HAP-1 (cell line): ENCODE measurements at places on chromosomes 3 and 15.

GRCh38 chr15:57867970-57868798 is 161.7 kb downstream of the POLR2M start:
- DNase-seq: no peak

- no peak for DNase-seq
Measured at GRCh38 chr3:72275331-72275751, 490.4 kb upstream of the PROK2 start.

DNA sequence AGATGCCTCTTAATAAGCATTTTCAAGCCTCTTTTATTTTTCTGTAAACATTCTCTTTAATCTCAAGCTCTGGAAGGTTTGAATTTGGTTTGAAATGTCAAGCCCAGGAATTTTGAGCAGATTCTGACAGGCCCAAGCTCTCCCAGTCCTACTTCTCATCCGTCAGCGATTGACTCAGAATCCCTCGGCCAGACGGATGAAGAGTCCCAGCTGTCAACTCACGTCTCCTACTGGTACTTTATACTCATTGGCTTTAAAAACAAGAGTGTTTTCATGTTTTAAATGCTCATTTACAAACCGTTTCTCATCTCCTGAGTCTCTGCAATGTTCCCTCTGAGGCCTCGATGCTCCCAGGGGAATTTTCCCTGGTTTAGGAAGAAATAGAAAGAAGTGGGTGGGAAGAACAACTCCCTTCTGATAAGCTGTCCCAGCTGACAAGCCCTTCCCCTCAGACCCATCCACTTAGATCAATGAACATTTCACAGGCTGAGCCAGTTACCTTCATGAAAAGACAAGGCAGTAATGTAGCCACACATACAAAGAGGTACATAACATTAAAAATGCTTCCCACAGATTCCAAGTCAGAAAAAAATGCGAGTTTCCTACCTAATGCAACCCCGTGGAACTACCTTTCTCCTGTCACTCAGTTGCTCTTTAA is 478.2 kb upstream of the DPH6 start:
- DNase-seq: peak; percentile 31

DNA sequence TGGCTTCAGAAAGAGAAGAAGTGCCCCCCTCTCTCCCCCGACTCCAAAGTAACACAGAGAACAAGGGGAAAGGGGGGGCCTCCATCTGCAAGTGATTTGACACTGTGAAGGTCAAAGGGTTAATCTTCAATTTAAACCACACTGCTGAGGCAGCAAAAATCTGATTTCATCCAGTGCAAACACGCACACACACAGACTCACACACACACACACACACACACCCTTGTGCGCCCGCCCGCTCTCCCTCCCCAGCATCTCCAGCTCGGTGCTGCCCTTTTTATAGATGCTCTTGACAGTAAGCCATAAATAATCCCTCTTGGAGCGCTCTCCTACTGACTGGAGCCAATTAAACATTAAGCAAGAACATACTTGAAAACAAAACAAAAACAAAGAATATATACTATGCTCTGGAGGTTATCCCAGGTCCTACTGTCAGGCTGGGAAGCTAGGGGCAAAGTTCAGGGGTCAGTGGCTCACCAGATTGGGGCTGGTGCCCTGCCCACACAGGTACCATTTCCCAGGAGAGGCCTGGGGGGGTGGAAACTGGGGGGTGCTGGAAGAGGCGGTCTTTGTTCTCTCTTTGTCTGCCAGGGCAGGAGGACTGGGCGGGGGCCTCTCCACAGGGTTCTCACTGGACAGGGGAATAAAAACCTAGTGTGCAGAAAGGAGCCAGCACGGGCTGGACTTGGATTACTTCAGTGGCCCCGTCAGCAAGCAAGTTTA is 16.3 kb downstream of the BMF start:
- peak; percentile 93 for DNase-seq

DNA sequence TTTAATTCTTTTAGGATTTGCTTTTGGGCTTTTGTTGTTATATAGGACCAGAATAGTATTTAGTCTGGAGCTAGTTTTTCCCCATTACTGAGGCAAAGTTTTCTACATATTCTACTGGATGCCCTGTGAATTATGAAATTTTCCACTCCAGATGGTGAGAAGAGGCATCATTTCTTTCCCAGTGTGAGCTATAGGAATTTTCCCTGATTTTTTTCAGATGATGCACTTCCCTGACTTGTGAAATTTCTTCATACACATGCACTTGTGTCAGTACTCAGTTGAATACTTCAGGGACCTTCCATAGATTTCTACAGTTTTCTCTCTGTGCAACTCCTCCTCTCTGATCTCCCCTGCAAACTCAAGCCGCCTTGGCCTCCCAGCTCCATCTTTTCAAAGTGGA is 73.7 kb upstream of the SLCO2A1 start:
- DNase-seq: no peak

DNA sequence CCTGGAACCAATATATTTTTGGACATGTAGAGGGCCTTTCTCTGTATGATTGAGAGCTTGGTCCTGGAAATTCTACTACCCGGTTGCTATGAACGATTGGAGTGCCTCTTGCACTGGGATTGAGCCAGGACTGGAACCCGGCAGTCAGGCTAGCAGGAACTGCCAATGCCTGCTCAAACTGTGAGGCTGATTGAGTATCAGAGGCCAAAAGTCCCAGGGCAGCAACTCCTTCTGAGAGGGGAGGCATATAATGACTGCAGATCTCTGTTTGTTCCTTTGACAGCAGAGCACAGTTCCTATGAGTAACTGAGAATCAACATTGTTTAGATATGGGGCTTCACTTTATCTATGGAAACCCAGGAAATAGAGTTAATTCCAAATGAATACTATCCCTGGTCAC is 12.9 kb downstream of the IQCH start:
- no peak for DNase-seq

DNA sequence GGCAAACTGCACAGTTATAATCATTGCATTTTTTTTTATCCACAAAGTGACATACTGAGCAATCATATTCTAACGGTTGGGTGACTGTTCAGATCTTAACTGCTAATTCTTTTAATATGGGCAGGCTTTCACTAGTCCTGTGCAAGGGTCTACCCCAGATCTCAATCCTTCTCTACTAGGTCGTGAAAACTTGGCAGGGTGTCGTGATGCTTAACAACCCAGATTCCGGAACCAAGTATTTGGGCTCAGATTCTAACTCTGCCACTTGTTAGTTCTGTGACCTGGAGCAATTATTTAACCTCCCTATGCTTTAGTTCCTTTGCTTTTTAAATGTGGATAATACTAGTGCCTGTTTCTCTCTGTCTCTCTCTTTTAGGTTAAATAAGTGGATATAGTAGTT is 16.4 kb upstream of the ALDH1A2 start:
- DNase-seq: no peak

DNA sequence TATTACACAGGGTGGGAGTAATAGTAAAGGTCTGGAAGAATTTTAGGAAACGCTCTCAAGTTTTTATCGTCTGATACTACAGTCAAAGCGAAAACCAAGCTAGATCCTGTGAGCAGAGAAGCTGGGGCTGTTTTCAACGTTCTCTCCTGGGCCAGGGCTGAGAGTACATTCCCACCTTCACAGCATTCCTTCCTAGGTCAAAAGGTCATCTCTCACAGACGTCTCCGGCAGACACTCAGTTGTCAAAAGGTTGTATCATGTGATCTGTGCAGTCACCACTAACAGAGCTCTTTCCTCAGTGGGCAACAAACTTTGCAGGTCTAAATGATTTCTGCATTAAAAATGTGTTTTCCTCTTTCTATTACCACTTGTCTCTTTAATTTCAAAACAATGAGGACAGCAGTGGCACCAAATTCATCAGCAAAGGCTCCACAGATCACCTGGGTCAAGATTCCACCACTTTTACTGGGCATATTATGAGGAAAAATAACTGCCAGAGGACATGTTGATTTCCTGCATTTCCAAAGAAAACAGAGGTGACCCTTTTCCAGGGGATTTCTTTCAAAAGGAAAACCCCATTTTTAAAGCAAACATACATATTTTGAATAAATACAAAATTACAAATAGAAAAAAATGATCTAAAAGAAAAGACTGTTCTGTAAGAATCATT is 41.9 kb downstream of the MEIS2 start:
- no peak for DNase-seq

DNA sequence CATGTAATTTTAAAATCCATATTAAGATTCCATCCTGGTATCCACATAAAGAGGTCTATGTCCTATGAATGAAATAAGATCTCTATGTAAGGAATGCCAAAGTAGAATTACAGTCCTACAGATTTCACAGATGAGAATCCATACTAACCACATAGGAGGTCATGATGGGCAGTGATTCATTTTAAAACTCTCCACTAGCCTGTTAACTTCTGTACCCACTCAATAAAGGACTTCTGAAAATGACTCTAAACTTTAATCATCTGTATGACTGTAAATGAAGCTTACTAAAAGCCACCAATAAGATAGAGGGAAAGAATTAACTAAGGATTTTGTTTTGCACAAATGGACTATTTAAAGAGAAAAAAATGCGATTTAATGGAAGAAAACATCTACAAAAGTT is 28.7 kb downstream of the MORC1 start:
- no peak for DNase-seq

GRCh38 chr15:45919806-45920205 is 285.0 kb downstream of the SQOR start:
- no peak for DNase-seq

GRCh38 chr3:39133093-39133490 is 20.3 kb downstream of the CSRNP1 start:
- no peak for DNase-seq

GRCh38 chr3:6444888-6445658 is 415.8 kb upstream of the GRM7 start:
- DNase-seq: no peak

GRCh38 chr15:71424765-71425164 is 309.5 kb downstream of the THSD4 start:
- no peak for DNase-seq

DNA sequence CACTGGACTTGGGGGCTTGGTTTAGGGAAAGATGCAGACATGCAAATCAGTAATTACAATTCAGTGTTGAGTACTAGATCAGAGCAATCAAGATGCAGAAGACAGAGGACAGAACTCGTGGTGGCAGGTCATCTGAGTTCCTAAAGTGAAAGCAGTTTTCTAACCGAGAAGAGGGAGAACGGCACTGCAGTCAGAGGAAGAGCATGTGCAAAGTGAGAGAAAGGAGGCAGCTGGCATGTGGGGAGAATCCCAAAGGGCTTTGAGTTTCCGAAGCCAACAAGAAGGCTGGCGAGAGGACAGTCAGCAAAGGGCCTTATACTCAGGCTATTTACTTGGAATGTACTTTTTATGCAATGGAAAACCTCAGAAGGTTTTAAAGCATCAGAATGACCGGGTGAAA is 87.0 kb downstream of the ANP32A start:
- no peak for DNase-seq

DNA sequence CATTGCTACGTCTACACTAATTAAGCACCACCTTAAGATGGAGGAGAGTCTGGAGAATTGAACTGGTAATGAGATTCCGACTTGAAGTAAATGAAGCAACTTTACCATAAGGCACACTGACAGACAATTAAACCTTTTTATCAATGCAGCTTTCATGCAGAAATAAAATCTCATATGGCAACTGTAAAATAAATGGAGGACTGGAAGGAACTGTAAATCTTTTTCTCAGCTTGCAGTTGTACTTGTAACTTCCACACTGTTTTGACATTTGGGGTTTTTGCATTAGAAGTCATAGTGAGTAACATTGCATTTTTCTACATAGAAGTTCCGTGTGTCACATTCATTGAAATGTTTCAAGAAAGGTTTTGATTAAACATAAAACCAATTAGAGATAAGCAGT is 705.3 kb downstream of the NLGN1 start:
- no peak for DNase-seq

DNA sequence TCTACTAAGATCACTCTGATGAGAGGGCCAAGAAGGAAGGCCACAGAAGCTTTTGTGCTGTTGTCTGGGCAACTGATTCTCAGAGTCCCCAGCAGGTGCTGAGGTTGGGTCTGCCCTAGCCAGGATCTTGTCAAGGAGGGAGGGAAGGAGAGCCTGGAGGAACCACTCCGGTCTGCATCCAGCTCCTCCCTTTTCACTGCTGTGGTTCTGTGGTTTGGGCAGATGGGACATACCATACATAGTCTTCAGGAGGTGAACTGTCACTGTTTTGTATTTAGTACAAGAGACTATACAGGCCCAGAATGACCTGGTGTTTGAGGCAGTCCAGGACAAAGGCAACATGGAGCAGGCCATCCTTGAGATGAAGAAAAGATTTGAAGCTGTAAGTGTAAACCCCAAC is 21.9 kb downstream of the C3orf62 start:
- DNase-seq: no peak

DNA sequence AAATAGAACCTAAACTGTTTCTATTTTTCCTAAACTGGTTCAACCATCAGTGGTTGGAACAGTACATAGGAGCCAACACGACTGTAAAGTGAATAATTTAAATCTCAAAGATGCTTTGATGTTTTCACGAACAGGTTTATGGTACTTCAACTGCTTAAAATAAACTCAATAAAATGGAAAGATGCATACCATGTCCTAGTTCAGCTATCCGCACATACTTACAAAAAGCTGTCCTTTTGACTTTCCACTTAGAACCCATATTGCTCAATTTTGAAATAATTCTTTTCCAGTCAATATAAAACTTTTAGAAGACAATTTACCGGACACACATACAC is 902 bp downstream of the CMTM6 start:
- DNase-seq: no peak

DNA sequence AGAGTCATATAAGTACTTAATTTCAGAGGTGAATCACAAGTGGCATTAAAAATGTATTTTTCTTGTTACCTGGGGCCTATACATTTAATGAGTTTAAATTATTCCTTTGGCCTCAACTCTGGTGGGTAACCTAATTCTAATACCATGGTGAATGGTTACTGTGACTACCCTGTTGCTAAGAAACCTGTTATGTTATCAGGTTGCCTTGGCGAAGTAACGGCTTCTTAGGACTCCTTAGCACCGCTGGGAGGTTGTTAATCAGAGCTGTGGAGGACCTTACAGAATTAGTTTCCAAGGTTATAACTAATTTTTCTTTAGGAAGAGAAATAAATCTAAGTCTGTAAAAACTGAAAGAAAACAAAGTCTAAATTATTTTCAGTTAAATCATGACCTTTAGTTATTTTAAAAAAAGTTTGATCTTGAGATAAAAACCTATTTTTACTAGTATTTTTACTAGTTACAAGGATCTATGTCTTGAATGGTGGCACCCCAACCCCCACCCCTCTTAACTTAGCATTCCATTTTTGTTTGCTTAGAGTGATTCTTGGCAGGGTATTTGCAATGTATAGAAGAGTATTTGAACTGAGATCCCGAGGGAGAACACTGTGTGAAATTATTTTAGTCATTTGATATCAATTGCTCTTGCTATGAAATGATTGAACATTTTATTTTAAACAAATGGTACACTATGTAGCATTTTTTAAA is 155.5 kb downstream of the FNDC3B start:
- peak; percentile 43 for DNase-seq
